ENCODE measurements at places on chromosomes 2 and 18. TPM values are rescaled to one million over a fixed set of nuclear protein-coding genes. Genes with fewer than 3 reads are reported as not detected.

Gene CYP27C1
- total RNA-seq: not detected

Gene RGPD6
- total RNA-seq: 12.5 TPM

Gene KLHL14
- total RNA-seq: 0.05 TPM

GRCh38 chr2:238946318-238947242 is 98.7 kb downstream of the TWIST2 start:
- DNase-seq: no peak
- H3K4me1 ChIP-seq: no peaks in the 10 kb centered on the region
- no peak overlapping the region for H3K4me3 ChIP-seq

DNA sequence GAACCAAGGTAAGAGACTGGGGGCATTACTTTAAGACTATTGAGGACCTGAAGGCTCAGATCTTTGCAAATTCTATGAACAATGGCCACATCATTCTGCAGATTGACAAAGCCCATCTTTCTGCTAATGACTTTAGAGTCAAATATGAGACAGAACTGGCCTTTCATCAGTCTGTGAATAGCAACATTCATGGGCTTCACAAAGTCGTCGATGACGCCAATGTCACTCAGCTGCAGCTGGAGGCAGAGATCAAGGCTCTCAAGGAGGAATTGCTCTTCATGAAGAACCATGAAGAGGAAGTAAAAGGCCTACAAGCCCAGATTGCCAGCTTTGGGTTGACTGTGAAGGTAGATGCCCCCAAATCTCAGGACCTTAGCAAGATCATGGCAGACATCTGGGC is 43.8 kb upstream of the SLC4A10 start:
- H3K27ac ChIP-seq: no peak overlapping the region
- no peaks in the 10 kb centered on the region for H3K27me3 ChIP-seq
- H3K4me1 ChIP-seq: no peaks in the 10 kb centered on the region
- DNase-seq: no peak
- H3K4me3 ChIP-seq: no peak overlapping the region

- no peak overlapping the region for H3K27ac ChIP-seq
- no peak overlapping the region for H3K4me3 ChIP-seq
- no peaks in the 10 kb centered on the region for H3K36me3 ChIP-seq
- no peaks in the 10 kb centered on the region for H3K27me3 ChIP-seq
- no peak for DNase-seq
- no peaks in the 10 kb centered on the region for H3K4me1 ChIP-seq
Measured at GRCh38 chr2:240235149-240235803, 94.8 kb upstream of the OTOS start.

GRCh38 chr2:152200565-152201465 is 25.3 kb upstream of the STAM2 start:
- H3K27me3 ChIP-seq: no peaks in the 10 kb centered on the region
- H3K4me3 ChIP-seq: no peak overlapping the region
- H3K4me1 ChIP-seq: no peaks in the 10 kb centered on the region
- H3K27ac ChIP-seq: no peak overlapping the region

DNA sequence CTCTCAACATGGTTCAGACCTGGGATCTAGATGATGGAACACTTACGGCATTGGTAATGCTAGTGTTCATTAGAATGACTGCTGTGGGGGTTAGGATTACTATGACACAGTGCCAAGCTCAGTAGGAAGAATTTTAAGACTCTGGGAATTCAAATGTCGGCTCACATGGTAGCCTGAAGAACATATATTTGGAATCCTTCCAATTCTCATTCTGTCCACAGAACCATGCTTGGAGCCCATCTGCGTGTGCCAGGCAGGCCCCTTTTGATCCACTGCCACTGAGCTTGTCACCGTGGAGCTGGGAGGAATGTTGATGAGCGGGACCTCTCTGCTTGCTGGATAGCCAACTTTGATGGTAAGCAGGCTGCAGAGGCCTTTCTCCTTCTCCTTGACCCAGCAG is 322.0 kb upstream of the SOX11 start:
- H3K4me1 ChIP-seq: no peaks in the 10 kb centered on the region
- no peaks in the 10 kb centered on the region for H3K27me3 ChIP-seq
- H3K4me3 ChIP-seq: no peak overlapping the region
